CD4-positive, CD25-positive, alpha-beta regulatory T cell (primary cell): ENCODE measurements at places on chromosomes 11 and 22.
A peak's percentile ranks its signal among the peaks of the same experiment; 100 is the strongest.

DNA sequence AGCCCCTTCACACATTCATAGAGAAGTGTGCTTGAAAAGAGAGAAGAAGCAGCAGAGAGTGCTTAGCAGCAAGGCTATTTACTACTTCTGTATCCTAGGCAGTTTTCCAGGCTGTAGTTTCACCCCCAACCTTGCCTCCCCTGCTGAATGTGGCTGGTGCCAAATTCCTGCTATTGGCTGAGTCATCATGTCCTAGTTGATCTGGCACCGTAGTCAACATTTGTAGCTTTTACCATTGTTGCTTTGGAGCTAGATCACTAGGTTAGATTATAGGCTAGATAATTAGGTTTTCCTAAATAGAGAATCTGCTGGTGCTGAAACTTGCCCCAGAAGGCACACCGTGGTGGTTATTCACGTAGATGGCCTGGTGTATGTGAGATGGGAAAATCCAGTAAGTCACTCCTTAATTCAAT is 32.7 kb downstream of the ARHGAP42 start:
- DNase-seq, result no peak

DNA sequence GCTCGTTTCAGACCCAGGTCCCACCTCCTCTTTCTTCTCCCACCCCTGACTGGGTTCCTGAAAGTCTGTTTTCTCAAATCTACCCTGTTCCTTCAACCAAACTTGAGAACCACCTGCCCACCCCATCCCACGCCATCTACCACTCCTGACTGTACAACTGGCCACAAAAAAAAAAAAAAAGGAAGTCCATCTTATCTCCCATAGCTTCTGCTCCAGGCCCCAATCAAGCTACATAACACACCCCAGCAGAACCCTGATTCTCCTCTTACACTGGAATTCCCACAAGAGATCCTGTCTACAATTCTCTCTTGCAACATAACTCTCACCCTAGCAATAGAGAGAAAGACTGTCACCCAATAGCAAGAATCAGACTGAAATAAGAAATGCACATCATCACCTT is 39.2 kb upstream of the CHST1 start:
- DNase-seq, result no peak

GRCh38 chr11:11780858-11781257 is 60.9 kb upstream of the USP47 start:
- no peak for DNase-seq

DNA sequence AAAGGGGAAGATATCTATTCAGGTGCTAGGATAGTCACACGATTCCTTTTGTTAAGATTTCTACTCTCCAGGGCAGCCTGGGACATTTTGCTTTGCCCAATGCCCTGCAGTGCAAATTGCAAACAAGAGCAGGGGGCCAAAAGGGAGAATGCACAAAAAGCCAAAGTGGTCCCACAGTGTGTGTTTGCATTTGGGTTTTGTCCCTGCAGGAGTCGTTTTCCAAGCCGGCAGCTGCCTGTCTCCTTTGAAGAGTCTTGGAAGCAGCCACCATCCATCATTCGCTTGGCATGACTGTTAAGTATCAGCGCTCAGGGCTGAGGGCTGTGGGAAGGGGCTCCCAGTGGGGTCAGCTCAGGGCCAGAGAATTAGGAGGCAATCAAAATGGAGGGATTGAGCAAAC is 184.7 kb downstream of the MIAT start:
- DNase-seq, result no peak

DNA sequence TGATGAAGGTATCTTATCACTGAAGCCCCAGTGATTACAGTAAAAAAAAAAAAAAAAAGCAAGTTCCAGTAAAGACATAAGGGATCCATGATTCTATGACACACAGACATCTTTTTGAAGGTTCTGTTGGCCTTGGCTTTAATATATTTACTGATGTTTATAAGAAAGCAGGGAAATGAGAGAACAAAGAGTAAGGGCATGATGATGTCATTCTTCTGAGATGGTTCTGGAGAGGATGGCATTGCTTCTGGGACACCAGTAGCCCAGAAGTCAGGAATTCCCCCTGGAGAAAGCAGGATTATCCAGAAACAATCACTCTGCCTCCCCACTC is 233.6 kb downstream of the FAM76B start:
- no peak for DNase-seq

- DNase-seq, result no peak
Measured at GRCh38 chr11:45026835-45027234, 76.2 kb upstream of the TP53I11 start.

DNA sequence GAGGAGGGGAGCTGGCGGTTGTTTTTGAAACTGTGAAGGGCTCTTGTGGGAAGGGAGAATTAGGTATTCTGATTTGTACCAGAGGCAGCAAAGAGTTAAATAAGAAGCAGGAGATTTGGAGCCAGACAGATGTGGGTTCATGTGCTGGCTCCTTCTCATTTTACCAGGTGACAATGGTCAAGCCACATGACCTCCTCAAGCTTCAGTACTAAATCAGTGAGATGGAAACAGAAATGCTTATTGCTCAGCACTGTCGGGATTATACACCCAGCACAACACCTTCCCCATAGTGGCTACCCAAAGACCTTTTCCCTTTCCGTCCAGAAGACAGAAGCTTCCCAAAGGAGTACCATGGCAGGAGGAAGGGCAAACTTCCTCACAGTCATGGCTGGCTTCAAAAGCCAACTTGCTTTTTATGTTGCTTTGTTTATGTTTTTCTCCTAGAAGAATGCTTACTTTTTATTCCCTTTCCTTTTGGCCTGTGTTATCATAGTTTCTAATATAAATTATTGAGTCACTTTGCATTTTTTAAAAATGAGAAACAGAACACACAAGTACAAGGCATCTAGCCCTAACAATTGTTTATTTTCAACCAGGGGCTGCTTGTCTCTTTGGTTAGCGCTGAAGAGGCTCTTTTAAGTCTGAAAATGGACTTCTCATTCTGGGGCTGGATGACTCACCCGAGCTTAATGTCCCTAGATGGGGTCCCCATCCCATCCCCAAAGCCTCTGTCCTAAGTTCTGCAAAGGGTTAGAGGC is 181.5 kb upstream of the ZBED5 start:
- DNase-seq, result no peak

DNA sequence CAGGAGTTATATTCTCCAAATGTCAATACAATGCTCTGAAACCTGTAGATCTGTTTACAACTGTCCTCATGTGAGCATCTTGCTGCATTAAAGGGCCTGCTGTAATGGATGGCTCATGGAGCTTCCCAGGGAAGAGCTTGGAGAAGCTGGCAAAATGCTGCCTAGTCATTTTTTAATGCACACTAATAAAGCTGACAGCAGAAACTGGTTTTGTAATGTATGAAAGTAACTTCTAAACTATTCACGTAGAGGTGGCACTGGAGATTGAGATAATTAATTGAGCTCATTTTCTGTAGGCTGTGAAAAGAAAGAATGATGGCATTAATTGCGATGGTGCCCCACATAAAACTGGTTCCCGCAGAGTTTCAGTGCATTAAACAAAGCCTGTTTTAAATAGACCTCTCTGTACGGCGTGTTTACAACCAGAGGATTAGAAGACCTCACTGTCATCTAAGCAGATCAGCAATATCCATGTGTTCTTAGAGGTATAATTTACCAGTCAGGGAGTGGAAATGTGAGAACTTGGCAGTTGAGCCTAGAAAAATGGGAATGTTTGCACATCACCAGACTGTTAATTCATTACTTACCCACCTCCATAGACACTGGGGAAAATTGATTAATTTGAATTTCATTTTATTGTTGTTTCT is 16.0 kb downstream of the POLA2 start:
- no peak for DNase-seq

DNA sequence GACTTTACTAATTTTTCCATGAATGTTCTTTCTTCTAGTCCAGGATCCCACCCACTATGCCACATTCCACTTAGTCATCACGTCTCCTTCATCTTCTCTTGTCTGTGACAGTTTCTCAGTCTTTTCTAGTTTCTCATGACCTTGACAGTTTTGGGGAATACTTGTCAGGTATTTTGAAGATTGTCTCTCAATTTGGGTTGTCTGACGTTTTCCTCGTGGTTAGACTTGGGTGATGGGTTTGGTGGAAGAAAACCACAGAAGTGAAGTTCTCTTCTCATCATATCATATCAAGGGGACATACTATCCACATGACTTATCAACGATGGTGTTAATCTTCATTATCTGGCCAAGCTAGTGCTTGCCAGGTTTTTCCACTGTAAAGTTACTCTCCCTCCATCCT is 102.4 kb downstream of the LRRC32 start:
- DNase-seq, result no peak

- DNase-seq, result no peak
Measured at GRCh38 chr11:7585816-7586215, 72.0 kb downstream of the PPFIBP2 start.

DNA sequence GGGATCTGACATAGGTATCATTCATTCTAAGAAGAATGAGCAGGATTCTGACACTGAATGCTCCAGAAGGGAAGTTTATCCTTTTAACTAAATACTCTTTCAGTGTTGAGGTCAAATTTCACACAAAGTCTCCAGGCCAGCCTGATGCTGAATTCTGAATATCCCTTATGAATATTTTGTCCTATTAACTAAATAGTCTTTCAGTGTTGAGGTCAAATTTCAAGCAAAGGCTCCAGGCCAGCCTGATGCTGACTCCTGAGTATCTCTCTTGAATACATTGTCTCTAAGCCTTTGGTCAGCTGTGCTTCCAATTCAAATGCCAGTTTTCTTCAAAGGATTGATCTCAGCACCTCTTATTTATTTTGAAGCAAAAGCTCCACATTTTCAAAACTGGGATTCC is 676.8 kb downstream of the NTM start:
- no peak for DNase-seq

GRCh38 chr11:129061492-129062230 is 119.0 kb upstream of the TP53AIP1 start:
- no peak for DNase-seq

- no peak for DNase-seq
Measured at GRCh38 chr11:58254936-58255335, 13.1 kb downstream of the OR10W1 start.

DNA sequence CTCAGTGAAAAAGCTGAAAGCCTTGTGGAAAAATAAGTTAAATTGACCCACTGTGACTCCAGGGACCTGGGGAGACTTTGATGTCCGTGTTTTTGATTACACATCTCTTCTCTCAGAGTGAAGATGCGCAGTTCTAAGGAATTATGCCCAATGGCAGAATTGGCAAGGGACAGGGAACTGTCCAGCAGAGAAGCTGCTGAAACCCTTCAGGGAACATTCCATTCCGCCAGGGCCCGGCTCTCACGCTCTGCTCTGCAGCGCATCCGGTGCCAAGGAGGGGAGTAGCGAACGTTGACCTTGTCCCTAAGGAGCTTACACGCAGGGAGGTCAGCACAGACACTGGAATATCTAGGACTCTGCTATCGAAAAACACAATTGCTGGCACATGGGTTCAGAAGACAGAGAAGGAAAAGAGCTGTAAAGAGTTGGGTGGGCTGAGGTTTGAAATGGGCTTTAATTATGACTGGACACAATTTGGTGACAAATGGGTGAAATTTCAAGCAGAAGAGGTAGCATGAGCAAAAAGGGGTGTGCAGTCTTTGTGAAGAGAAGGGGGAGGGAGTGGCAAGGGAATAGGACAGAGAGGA is 64.5 kb upstream of the B3GAT1 start:
- DNase-seq, result no peak

DNA sequence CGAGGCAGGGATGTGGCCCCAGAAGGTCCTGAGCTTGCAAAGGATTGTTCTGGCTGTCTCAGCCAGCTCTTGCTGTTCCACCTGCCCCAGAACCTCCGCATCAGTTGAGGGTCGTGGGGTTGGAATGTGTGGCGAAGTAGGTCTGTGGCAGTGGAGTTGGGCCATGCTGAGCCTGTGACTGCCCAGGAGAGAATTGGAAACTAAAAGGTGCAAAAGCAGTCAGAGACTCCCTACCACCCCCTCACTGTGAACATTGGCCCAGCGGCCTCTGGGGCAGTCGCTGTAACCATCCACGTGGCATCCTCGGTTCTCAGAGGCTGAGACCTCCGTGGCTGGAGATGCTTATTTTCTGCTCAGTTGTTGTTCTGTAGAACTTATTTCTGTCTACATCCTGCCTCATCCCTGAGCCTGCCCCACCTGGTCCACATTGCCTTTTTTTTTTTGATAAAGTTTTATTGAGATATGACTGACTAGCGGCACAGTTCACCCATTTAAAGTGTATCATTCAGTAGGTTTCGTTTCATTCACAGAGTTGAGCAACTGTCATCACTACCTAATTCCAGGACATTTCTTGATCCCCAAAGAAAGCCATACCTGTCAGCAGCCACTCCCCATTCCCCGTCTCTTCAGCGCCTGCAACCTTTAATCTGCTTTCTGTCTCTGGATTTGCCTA is 22.3 kb upstream of the DGCR8 start:
- no peak for DNase-seq

GRCh38 chr22:29039148-29039547 is 22.5 kb downstream of the C22orf31 start:
- no peak for DNase-seq

- peak; percentile 60 for DNase-seq
Measured at GRCh38 chr11:8168485-8169257, at the start of gene RIC3. Gene RIC3 (minus strand): TSS chr11:8169025. CDS start chr11:8168989, 36 bp downstream.

DNA sequence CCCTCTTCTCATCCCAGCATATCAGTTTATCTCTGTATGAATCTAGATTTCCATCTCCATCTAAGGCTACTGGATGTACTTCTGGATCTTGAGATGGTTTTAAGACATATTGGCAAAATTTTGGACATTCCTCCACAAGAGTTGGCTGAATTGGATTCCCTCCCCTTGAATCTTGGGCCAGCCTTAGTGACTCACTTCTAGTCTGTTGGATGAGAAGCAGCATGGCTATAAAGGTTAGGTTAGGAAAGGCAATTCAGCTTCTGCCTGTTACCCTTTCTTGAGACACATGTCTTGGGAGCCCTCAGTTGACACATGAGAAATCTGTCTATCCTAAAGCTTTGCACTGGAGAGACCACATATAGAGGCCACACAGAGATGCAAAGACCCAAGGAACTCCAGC is 73.0 kb upstream of the PGR start:
- no peak for DNase-seq

GRCh38 chr11:71214553-71215424 is 37.6 kb downstream of the SHANK2 start:
- DNase-seq, result no peak

DNA sequence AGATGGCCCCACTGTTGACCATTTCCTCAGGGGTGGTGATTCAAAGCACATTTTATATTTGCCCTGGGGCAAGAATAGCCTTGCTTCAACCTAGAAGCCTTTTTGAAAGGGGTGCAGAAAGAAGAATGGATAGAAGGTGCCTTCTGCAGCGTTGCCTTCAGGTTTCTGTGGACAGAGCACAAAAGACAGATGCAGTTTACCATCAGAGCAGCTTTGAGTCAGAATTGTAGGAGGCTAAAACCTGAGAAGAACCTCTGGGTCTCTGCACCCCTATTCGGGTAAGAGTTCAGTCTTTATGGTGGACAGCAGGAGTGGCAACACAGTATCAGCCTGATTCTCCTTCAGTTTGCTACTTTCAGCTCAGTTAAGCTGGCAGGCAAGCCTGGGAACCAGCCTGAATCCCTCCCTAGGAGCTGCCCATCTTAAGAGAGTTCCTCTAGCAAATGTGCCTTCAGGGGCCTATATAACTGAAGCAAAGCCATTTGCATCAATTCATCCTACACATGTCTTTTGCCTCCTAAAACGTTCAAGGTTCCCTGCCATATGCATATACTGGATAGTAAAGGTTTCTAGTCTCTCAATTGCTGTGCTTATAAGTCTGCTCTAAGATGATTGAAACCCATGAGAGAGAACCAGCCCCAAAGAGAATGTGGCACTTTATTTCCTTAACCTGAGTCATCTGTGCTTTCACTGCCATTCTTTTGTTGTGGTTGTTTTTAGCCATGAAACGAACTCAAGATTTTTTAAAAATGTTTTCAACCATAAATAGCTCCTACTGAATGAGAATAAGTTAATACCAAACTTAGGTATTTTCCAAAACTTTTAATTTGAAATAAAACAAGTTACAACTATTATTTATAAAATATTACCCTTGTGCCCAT is 123.0 kb downstream of the TRIM44 start:
- no peak for DNase-seq

- no peak for DNase-seq
Measured at GRCh38 chr11:28009996-28010395, 98.0 kb downstream of the KIF18A start.
